ENCODE measurements at places on chromosomes 4 and X.

DNA sequence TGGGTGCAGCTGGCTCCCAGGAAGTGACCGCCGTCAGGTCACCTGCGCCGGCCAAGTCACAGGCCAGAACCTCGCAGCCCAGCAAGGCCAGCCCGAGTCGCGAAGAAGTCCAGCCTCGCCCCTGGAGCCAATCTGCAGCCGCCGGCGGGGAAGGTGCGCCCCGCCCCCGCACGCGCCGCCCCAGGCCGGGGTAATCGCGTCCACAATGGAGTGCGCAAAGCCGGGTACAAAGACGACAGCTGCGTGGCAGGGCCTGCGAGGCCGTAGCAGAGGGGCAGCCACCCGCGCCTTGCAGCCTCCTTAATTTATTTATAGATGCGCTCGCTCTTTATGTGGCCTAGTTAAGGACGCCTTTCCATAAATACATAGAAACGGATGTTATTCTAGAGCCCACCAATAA lies 139.4 kb upstream of the CPEB2 start:
- no peak for DNase-seq
- no peaks in the 10 kb centered on the region for H3K27me3 ChIP-seq
- H3K4me1 ChIP-seq: no peaks in the 10 kb centered on the region
- no peak overlapping the region for H3K27ac ChIP-seq
- no peak overlapping the region for H3K4me3 ChIP-seq

DNA sequence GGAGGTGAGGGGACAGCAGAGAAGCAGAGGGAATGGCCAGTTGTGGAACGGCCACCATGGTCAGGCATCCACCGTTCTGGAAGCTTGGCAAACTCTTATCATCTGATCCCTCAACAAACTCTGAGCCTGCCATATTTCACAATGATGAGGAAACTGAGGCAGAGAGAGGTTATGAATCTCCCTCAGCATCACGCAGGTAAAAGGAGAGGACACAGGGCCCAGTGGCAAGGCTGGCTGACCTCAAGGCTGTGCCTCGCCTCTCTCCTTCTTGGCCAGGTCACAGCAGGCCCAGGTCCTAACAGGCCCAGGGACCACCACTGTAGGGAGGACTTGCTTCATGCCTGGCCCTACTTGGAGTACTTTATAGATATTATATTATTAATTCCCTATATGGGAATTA lies 242.8 kb downstream of the EVC2 start:
- no peak overlapping the region for H3K4me3 ChIP-seq
- H3K4me1 ChIP-seq: no peaks in the 10 kb centered on the region

DNA sequence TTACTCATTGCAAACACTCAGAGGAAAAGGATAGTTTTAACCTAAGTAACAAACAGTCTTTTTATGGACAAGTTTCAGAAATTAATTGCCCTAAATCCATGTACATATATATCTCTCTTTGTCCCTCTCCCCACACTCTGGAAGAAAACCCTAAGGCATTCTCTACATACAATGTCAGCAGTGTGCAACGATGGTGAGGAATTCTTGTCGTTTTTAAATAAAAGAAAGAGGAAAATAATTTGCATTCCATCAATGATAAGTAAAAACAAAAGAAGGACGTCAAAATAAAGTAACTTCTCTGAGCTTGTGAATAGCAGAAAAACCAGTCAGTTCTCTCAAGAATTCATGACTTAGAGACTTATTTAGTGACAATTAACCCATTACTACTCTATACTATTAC lies 550.5 kb upstream of the DIPK2B start:
- H3K36me3 ChIP-seq: peaks cover 33% of the 10 kb centered on the region
- H3K27me3 ChIP-seq: no peaks in the 10 kb centered on the region
- H3K4me1 ChIP-seq: peaks cover 27% of the 10 kb centered on the region
- DNase-seq: no peak
- H3K4me3 ChIP-seq: no peak overlapping the region
- no peak overlapping the region for H3K27ac ChIP-seq

DNA sequence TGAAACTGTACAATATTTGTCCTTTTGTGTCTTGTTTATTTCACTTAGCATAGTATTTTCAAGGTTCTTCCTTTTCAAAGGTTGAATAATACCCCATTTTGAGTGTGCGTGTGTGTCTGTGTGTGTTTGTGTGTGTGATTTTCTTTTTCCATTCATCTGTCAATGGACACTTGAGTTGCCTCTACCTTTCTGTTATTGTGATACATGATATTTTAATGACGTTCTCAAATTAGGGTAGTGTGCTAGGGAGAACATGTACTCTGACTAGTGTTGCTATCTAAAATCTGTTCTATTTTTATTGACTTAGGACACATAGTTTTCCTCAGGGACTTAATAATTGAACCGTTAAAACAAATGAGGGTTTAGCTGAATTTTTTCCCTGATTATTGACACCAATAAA lies 9.9 kb downstream of the MMRN1 start:
- peaks cover 12% of the 10 kb centered on the region for H3K27me3 ChIP-seq
- no peaks in the 10 kb centered on the region for H3K4me1 ChIP-seq
- no peak overlapping the region for H3K4me3 ChIP-seq
- DNase-seq: no peak

GRCh38 chr4:143346206-143346605 lies 9.5 kb downstream of the GAB1 start:
- peaks cover 37% of the 10 kb centered on the region for H3K27me3 ChIP-seq
- H3K36me3 ChIP-seq: no peaks in the 10 kb centered on the region
- H3K27ac ChIP-seq: no peak overlapping the region

DNA sequence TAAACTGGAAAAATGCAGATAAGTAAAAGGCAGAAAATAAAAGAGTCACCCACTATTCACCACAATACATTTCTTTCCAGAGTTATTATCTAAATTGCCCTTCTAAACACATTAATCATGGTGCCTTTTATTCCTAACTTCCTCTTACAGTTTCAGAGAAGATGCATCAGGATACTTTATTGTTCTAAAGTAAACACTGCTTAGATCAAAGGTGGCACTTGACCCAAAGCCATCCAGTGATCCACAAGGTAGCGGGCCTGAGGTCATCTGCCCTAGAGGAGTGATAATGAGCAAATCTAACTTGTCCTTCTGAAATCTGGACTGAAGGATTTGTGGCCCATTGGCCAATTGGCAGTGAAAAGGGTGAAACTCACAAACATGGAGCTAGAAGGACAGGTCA lies 12.0 kb upstream of the TMEM154 start:
- H3K4me1 ChIP-seq: peaks cover 7% of the 10 kb centered on the region
- H3K27me3 ChIP-seq: peaks cover 18% of the 10 kb centered on the region
- no peaks in the 10 kb centered on the region for H3K36me3 ChIP-seq
- DNase-seq: no peak
- H3K4me3 ChIP-seq: no peak overlapping the region
- H3K27ac ChIP-seq: no peak overlapping the region

DNA sequence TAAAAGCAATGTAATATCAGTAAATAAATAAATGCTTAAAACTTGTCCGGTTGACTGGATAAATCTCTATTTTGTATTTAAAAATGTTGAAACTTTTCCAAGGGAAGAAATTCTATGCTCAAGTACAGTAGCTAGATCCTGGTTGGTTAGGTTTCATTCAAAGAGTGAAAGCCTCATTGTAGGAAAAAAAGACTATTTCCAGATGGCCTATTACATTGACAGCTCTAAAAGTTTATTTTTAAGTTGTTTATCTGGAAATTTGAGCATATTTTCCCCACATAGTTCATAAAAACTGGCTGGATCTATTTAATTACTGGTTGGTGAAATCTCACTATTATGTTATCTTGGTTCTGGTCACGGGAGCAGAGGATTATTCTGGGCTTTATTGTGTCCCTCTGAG lies 38.0 kb downstream of the FRAS1 start:
- no peak for DNase-seq
- no peaks in the 10 kb centered on the region for H3K27me3 ChIP-seq
- H3K4me3 ChIP-seq: no peak overlapping the region
- H3K27ac ChIP-seq: no peak overlapping the region
- no peaks in the 10 kb centered on the region for H3K4me1 ChIP-seq

DNA sequence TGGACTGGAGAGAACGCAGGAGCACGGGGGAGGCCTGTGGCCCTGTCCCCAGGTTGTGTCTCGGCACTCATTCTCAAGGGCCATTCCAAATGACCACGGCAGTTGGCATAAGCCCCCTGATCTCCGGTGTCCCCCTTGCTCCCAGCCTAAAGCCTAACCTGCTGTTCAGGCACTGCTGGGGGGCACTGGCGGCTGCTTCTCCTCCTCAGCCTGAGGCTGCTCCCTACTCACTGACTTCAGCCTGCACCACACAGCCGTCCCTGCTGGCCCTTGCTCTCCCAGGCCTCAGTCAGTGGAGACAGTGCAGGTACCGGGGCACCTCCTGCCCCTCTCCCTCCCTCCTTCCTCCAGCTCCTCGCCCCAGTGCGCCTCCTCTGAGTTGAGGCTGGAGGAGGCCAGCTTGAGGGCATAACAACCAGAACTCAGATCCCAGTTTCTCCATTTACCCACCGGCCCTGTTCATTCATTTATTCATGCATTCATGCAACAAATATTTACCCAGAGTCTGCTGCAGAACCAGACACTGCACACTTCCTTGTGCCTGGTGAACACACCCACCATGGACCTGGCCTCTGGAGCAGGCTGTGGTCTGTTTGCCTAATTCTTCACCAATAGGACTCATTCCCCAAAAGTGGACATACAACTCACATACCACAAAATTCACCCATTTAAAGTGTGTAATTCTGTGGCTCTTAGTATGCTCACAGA lies 65.0 kb downstream of the CPZ start:
- H3K27ac ChIP-seq: no peak overlapping the region
- no peaks in the 10 kb centered on the region for H3K4me1 ChIP-seq

DNA sequence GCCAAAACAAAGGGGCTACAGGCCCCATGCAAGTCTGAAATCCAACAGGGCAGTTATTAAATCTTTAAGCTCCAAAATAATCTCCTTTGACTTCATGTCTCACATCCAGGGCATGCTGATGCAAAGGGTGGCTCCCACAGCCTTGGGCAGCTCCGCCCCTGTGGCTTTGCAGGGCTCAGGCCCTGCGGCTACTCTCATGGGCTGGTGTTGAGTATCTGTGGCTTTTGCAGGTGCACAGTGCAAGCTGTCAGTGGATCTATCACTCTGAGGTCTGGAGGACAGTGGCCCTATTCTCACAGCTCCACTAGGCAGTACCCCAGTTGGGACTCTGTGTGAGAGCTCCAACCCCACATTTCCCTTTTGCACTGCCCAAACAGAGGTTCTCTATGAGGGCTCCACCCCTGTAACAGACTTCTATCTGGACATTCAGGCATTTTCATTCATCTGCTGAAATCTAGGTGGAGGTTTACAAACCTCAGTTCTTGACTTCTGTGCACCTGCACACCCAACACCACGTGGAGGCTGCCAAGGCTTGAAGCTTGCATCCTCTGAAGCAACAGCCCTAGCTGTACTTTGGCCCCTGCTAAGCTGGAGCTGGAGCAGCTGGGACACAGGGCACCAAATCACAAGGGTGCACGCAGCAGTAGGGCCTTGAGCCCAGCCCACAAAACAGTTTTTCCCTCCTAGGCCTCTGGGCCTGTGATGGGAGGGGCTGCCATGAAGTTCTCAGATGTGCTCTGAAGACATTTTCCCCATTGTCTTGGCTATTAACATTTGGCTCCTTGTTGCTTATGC lies 154.8 kb upstream of the PDE5A start:
- H3K27me3 ChIP-seq: no peaks in the 10 kb centered on the region
- H3K27ac ChIP-seq: no peak overlapping the region
- DNase-seq: no peak
- no peaks in the 10 kb centered on the region for H3K36me3 ChIP-seq
- H3K4me3 ChIP-seq: no peak overlapping the region

DNA sequence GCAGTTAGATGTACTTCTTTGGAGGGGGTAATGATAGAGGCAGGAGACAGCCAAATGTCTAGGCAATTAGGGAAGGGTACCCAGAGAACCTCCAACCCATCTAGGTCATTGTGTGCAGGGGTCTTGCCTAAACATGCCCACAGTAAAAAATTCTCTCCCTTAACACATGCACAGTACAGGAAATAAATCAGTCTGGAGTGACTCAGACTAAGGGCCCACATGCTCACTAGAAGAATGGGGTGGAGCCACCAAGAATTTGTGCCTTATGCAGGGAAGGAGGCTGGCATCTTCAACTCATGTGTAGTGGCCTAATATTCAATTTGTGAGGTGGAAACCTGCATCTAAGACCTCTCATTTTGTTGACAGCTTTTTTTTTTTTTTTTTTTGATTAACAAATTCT lies 945.3 kb upstream of the GRIA3 start:
- no peak overlapping the region for H3K27ac ChIP-seq
- H3K4me1 ChIP-seq: no peaks in the 10 kb centered on the region
- H3K27me3 ChIP-seq: no peaks in the 10 kb centered on the region
- H3K36me3 ChIP-seq: no peaks in the 10 kb centered on the region

Measured in T-helper 2 cell treated with Interferon-gamma antibody and Interleukin-4, amounts not matched to agents 5 μg/mL and 100 μg/mL, for 36 hours (primary cell).